ENCODE measurements at places on chromosomes 2 and 18.

- no peak overlapping the region for H3K4me3 ChIP-seq
- H3K4me1 ChIP-seq = no peaks in the 10 kb centered on the region
- DNase-seq = no peak
- H3K36me3 ChIP-seq = no peaks in the 10 kb centered on the region
- H3K27me3 ChIP-seq = peaks cover 3% of the 10 kb centered on the region
Observed at GRCh38 chr2:35997488-35997887, 358.1 kb upstream of the CRIM1 start.

GRCh38 chr2:72128059-72128842 lies 19.4 kb downstream of the CYP26B1 start:
- H3K27me3 ChIP-seq = no peaks in the 10 kb centered on the region
- no peak for DNase-seq
- peaks cover 2% of the 10 kb centered on the region for H3K4me1 ChIP-seq
- H3K36me3 ChIP-seq = no peaks in the 10 kb centered on the region
- H3K4me3 ChIP-seq = no peak overlapping the region

GRCh38 chr2:72438364-72438763 lies 290.7 kb upstream of the CYP26B1 start:
- no peak overlapping the region for H3K4me3 ChIP-seq
- no peak for DNase-seq
- no peaks in the 10 kb centered on the region for H3K27me3 ChIP-seq
- peaks cover 6% of the 10 kb centered on the region for H3K36me3 ChIP-seq

- peaks cover 50% of the 10 kb centered on the region for H3K4me1 ChIP-seq
- peaks cover 29% of the 10 kb centered on the region for H3K36me3 ChIP-seq
- no peak overlapping the region for H3K4me3 ChIP-seq
- H3K27me3 ChIP-seq = no peaks in the 10 kb centered on the region
Observed at GRCh38 chr2:230591850-230592249, 120.8 kb upstream of the CAB39 start.

DNA sequence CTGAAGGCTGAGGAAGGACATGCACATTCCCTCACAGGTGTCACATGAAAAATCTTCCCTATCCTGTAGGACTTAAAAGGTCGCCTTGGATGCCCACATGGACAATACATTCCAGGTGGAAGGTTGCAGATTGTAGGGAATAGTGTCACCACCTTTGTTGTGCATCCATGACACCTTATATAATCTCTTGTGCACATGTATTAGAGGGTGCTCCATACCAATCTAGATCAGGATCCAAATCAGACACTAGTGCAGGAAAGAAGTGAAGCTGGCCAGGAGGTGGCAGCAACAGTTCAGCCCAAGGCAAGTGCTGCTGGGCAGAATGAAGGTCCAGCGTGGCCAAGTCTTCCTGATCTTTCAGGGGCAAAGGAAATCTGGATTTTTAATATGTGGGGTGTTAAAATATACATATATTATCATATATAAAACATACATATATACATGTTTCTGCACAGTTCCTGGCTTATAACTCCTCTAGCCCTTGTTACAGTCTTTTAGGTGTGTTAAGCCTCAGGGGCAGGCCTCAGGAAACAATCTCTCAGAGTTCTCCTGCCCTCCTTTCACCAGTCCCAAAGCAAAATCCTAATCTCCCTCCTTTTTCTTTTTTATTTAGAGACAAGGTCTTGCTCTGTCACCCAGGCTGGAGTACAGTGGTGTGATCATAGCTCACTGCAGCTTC lies 16.6 kb downstream of the NIF3L1 start:
- no peaks in the 10 kb centered on the region for H3K27me3 ChIP-seq
- DNase-seq = peak; percentile 60
- H3K36me3 ChIP-seq = peaks cover 13% of the 10 kb centered on the region

GRCh38 chr2:48218169-48218568 lies 311.8 kb upstream of the STON1 start:
- H3K36me3 ChIP-seq = no peaks in the 10 kb centered on the region
- DNase-seq = no peak
- no peak overlapping the region for H3K27ac ChIP-seq
- H3K27me3 ChIP-seq = no peaks in the 10 kb centered on the region

GRCh38 chr2:216989340-216990129 lies 129.7 kb upstream of the TNP1 start:
- H3K27me3 ChIP-seq = peaks cover 40% of the 10 kb centered on the region
- H3K4me1 ChIP-seq = no peaks in the 10 kb centered on the region

DNA sequence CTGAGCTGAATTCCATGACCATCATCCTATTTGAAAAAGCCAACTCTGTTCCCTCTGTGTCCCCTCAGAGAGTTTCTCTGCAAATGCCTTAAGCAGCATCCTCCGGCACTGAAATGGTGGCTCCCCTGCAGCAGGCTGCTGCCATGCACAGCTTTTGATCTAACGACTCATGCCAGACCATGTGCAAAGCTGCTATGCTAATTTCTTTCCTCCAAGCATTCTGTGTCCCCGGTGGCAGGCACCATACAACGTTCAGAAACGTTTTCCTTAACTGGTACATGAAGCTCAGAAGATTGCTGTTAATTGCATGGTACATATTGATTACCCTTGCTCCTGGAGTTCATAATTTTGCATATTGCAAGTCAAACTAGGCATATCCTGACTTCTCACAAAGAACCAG lies 336.8 kb downstream of the RBM43 start:
- H3K27ac ChIP-seq = no peak overlapping the region
- H3K27me3 ChIP-seq = peaks cover 2% of the 10 kb centered on the region
- H3K4me3 ChIP-seq = no peak overlapping the region
- DNase-seq = no peak
- H3K4me1 ChIP-seq = no peaks in the 10 kb centered on the region

DNA sequence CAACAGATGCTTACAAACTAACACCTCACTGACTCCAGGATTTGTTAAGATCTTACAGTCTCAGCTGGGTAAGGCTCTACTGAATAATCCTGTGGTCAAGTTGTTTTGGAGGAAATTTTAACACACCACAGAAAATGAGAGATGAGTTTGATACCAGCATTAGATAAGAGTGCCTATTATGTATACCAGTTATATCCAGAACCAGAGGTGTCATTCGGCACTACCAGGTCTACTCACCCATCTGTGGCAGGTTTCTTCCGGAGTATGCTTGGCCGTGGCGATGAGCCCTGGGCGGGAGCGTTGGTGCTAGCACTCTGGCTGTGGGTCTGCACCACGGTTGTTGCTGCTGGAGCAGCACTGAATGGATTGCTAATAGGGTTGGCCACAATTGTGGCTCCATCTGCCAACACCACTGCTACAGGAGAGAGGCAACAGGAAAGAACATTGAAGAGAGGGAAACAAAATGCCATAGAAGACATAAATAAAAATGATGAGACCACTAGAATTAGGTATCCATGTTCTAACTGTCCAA lies 41.2 kb downstream of the SAP130 start:
- H3K36me3 ChIP-seq = peaks cover 36% of the 10 kb centered on the region
- no peak overlapping the region for H3K27ac ChIP-seq
- peaks cover 8% of the 10 kb centered on the region for H3K4me1 ChIP-seq
- DNase-seq = no peak
